ENCODE measurements at places on chromosomes 3 and 15. TPM values are rescaled to one million over a fixed set of nuclear protein-coding genes. Genes with fewer than 3 reads are reported as not detected.

DNA sequence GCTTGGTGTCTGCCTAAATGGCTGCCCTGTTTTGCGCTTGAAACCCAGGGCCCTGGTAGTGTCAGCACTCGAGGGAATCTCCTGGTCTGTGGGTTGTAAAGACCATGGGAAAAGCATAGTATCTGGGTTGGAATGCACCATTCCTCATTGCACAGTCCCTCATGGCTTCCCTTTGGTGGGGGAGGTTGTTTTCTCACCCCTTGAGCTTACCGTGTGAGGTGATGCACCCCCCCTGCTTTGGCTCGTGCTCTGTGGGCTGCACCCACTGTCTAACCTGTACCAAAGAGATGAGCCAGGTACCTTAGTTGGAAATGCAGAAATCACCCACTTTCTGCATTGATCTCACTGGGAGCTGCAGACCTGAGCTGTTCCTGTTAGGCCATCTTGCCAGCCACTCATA, 104.7 kb downstream of the MBNL1 start:
- DNase-seq: no peak

DNA sequence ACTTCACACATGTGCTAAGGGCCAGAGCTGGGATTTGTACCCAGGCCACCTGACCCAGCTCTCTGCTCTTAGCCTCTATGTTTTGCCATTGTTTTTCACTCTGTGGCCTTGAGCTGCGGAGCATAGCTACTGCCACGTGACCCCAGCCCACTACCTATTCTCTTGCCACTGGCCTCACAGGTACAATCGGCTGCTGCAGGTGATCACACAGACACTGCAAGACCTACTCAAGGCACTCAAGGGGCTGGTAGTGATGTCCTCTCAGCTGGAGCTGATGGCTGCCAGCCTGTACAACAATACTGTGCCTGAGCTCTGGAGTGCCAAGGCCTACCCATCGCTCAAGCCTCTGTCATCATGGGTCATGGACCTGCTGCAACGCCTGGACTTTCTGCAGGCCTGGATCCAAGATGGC, 46.2 kb downstream of the SEMA3G start:
- DNase-seq: no peak

DNA sequence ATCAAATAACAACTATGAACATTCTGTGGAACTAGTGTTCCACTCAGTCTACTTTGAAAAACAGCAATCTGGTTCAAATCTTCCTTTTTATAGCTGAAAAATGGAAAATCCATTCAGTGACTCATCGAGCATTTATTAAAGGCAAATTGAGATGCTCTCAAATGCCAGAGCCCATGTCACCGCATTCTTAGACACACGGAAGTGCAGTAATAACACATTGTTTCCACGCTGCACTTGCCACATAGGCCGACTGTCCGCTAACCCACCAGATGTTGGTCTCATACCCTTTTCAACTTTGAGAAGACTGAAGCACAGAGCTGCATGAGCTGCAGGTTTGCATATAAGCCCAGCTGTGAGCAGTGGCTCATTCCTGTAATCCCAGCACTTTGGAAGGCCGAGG, 95.9 kb downstream of the TMEM266 start:
- no peak for DNase-seq

- no peak for DNase-seq
Observed at GRCh38 chr15:89825271-89825940, 10.8 kb upstream of the ANPEP start.

The SOX14 gene
- polyA plus RNA-seq: not detected

- no peak for DNase-seq
Observed at GRCh38 chr15:85482894-85483293, 102.5 kb downstream of the AKAP13 start.

GRCh38 chr3:115169808-115170207, 22.7 kb upstream of the ZBTB20 start:
- no peak for DNase-seq

DNA sequence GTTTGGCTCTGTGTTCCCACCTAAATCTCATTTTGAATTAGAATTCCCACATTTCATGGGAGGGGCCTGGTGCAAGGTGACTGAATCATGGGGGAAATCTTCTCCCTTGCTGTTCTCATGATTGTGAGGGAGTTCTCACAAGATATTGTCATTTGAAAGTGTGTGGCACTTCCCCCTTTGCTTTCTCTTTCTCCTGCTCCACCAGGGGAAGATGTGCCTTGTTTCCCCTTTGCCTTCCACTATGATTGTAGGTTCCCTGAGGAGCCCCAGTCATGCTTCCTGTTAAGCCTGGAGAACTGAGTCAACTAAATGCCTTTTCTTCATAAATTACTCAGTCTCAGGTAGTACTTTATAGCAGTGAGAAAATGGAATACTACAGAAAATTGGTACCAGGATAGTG, 157.2 kb upstream of the TPRG1 start:
- DNase-seq: no peak

- DNase-seq: no peak
Observed at GRCh38 chr3:49976942-49977341, 37.0 kb downstream of the RBM6 start.
